Activated CD4-positive, CD25-positive, alpha-beta regulatory T cell (primary cell): ENCODE measurements at places on chromosomes 16 and 17.

DNA sequence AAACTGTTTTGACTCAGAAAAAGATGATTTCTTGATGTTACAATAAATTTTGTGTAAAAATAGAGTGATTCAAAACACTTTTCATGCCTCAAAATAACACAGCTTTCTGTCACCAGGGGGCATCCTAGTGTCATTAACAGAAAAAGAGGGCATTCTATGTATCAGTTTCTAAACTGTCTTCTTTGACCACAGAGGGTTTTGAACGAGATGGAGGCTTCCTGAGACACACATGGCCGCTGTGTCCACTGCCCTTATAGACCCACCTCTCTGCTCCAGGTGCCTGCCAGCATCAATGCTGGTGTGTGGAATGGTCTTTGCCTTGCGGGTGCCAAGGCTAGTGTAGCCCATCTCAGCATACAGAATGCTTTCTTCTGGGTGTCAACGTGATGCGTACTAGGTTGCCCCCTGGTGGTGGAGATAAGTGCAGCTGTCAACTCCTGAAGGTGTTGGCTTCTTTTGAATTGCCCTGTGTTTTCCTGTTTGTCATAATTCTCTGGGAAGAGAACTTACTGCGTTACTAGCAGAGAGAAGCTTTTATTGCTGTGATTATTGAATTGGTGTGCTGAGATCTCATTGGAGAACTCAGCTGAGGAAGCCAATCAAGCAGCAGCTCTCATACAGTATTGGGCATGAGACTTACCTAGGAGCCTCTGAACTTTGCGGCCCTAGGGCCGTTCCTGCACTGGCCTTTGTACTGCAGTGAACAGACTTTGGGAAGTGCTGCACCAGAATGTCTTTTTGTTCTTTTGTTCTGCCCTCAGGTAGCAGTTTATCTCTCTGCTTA is 38.6 kb downstream of the USP10 start:
- DNase-seq, result peak; percentile 54

- DNase-seq, result peak; percentile 26
Observed at GRCh38 chr16:85898521-85899442, at the start of gene IRF8. Gene IRF8 (plus strand): TSS chr16:85899162. CDS start chr16:85903016, 3,854 bp downstream.

DNA sequence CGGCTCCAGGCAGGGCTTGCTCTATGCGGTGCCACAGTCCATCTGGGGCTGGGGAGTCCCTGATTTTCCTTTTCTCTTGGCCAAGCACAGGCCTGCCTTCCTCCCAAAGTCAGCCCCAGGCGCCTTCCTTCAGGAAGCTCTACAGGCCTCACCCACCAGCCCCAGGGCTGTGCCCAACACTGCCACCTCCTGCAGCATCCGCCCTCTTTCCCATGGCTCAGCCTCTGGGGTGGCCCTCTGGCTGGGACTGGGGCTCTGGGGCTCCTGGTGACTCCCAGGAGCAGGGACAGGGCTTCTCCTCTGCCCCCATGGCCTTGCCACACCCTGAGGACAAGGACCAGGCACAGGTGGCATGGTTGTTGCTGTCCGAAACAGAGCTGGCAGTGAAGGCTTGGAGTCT is 817 bp downstream of the ITGB4 start:
- DNase-seq, result no peak

DNA sequence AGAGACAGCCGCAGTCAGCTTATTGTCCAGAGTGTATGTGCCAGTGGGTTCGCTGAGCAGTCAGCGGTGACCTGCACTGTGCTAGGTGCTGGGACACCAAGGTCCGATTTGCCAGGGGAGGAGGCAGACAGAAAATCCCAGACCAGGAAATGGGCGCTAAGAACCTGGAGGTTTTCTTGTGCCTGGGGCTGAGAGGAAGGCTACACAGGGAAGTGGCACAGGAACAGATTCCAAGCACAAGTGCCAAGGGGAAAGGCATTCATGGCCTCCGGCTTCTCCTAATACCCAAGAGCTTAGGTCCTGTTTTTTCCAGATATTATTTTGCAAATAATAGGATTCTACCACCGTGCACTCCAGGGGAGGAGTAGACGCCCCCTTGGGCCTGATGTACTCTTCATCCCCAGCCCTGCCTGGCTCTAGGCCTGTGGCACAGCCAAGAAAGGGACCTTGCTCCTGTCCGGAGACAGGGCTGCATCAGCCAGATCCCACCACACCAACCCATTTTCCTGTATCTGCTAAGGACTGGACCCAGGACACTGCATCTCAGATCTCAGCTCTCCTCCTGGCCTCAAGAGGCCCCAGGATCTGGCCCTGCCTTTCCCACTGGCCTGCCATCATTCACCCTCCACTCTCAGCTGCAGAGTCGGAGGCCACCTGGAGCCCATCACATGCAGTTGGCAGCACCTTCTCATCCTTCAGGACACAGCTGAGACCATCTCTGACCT is 187.2 kb downstream of the NTN1 start:
- DNase-seq, result no peak

- DNase-seq, result no peak
Observed at GRCh38 chr16:79664407-79664806, 63.9 kb upstream of the MAF start.

GRCh38 chr17:74253036-74253435 is 21.0 kb upstream of the DNAI2 start:
- no peak for DNase-seq

- DNase-seq, result no peak
Observed at GRCh38 chr17:57104461-57105175, 19.6 kb downstream of the AKAP1 start.

- DNase-seq, result no peak
Observed at GRCh38 chr16:4869147-4869805, 22.0 kb downstream of the UBN1 start.

DNA sequence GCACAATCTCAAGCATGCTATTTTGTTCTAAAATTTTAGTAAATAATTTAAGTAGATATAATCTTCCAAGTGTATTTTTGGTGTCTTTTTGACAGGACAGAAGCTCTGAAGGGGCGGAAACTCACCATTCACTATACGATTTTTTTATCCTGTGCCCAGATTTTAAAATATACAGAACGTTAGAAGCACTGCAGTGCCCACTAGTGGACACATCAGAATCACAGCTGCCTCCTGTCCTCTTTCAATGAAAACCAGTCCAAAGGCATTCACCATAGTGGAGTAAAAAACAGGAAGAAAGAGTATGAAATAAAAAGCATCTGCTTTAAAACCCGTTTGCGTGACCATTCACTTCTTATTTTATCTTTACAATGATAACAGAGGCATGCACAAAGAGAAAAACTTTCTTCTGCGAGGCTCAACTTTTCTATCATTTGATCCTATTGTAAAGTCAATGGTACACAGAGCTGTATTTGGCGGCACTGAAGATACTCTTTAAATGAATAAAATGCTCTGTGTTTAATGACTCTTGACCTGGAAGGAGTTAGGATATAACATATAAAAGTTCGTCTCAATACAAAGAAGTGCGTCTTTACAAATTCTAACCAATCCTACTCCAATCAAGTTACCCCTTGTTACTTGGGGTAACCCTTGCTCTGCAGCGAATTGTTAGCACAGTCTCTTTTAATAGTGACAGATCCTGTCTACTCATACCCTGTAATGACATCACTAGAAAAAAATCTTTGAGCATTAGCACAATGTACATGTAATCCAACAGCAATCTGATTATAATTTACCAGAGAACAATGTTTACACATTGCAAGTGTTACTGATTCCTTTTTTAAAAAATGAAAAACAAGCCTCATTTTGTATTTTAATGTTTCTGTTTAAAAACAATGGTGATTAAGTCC is 339.8 kb upstream of the PSMD7 start:
- DNase-seq, result no peak

GRCh38 chr17:7824021-7824924 is 9.7 kb upstream of the KDM6B start:
- DNase-seq, result no peak

DNA sequence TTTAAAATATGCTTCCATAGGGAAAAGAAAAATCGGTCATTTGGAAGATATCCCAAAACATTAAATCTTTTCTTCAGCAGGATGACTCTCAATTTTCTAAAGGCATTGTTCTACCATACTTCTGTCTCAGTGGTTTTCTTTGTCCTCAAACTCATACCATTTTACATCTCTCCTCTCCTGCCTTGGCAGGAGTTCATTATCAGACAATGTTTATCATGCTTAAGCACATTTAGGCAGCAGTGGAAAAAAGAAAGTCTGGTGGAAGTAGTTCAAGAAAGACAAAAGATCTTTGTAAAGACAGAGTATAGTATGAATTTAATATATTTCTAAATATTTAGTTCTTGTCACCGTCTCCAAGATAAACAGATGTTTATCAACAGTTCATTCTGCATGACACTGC is 68.2 kb downstream of the CDK12 start:
- DNase-seq, result no peak

GRCh38 chr16:4375717-4376116 is 4.1 kb downstream of the VASN start:
- no peak for DNase-seq

DNA sequence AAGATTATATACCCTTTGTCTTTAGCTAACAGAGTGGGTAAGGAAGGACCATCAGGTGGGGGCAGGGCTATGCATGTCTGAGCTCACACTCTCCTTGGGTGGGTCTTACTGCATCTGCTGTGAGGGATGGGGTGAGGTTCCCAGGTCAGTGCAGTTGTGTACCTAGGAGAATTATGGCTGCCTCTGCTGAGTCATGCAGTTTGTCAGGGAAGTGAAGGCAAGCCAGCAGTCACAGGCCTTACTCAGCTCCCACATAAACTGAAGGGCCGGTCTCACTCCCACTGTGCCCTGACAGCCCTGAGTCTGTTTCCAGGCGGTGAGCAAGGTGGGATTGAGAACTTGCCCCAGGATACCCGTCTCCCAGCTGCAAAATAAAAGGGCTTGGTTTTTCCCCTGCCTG is 328.6 kb downstream of the MAP2K6 start:
- no peak for DNase-seq

DNA sequence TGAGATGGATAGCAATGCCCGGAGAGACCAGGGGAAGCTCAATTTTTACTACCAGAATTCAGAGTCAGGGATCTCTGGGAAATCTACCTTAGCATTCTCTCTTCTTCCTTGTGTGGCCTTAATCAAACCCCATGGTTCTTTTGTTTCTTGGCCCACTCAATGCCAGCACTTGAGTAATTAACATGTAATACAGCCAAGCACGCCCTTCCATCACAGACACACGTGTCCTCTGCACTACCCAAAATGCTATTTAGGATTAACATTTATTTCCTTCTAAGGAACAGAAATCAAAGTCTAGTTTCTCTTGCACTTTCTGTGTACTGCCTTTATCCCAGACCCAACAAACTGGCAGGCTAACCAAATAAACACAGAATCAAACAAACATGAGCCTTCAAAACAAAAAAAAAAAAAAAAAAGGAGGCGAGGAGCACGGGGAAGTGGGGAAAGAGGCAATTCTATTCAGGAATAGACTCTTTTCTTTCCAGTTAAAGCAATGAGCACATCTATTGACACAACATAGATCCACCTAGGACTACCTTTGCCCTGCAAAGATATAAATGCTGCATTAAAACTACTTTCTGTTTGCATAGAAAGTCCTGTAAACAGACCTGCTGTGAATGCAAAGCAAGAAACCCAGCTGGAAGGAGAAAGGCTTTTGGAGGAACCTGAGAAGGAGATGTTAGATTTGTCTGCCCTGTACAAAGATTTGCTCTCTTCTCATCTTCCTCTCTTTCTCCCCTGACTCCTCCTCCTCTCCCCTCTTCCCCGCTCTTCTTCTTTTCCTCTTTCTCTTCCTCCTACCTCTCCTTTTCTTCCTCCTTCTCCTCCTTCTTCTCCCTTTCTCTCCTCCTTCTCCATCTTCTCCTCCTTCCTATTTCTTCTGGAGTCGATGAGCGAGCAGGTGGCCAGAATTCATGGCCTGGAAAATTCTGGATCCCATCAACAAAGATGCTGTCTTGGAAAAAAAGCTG is 294.4 kb downstream of the NPIPA8 start:
- no peak for DNase-seq

- no peak for DNase-seq
Observed at GRCh38 chr17:45871718-45872117, 22.6 kb upstream of the MAPT start.

DNA sequence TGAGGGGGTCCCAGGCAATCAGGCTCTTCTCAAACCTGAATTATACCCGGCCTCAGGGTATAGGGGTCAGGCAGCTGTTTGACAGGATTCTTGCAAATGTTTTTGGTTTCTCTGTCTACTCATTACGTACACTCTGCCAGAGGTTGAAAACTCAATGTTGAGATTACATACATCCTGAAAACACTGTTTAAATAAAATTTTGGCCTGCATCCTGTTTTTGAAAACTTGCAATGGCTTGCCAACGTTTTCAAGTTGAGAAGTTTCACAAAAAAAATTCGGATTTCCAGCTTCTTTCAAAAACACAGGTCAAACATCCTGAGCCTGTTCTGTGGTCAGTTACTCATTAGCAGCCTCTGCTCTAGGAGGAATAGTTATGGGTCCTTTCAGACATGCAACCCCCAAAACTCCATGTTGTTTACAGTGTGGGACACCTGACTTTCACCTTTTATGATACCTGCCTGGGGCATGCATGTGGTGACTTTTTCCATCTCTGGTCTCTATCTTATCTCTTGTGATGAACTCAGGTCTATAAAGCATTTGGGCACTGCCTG is 577.8 kb downstream of the WWOX start:
- no peak for DNase-seq

GRCh38 chr16:13012601-13013000 is 111.2 kb downstream of the SHISA9 start:
- DNase-seq, result no peak

DNA sequence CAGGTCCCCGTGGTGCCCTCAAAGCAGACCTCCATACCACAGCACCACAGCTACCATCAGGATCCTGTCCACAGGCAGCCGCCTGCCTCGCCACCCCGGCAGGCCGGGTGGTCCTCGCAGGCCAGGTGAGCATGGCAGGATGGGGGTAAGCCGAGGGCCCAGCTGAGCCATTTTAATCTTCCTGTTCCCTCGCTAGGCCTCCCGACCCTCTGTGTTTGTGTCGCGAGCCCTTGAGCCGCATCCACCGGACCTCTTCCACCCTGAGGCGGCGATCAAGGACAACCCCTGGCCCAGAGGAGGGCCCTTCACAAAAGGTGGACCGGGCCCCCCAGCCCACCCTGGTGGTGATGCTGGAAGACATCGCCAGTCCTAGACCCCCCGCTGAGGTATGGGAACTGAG is 2.0 kb downstream of the PRR14 start:
- DNase-seq, result no peak

- DNase-seq, result no peak
Observed at GRCh38 chr16:68046106-68046505, 23.0 kb downstream of the DUS2 start.

DNA sequence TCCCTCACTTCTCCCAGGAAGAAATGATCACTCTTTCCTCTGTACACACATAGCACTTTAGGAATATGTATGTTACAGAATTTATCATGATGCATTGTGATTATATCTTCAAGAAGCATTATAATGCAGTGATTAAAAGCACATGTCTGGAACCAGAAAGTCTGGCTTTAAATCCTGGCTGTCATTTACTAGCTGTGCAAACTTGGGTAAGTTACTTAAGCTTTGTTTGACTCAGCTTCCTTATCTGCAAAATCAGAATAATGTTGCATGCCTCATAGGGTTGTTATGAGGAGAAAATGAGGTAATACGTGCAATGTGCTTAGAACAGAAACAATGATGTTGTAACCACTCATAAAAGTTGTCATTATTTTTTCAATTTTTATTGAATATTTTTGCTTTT is 156.3 kb upstream of the ZKSCAN2 start:
- no peak for DNase-seq
